ENCODE measurements at places on chromosomes 2 and 18.
A peak's percentile ranks its signal among the peaks of the same experiment; 100 is the strongest.

- DNase-seq, result no peak
These were observed 10.2 kb downstream of the ACKR3 start for GRCh38 chr2:236579746-236580315.

DNA sequence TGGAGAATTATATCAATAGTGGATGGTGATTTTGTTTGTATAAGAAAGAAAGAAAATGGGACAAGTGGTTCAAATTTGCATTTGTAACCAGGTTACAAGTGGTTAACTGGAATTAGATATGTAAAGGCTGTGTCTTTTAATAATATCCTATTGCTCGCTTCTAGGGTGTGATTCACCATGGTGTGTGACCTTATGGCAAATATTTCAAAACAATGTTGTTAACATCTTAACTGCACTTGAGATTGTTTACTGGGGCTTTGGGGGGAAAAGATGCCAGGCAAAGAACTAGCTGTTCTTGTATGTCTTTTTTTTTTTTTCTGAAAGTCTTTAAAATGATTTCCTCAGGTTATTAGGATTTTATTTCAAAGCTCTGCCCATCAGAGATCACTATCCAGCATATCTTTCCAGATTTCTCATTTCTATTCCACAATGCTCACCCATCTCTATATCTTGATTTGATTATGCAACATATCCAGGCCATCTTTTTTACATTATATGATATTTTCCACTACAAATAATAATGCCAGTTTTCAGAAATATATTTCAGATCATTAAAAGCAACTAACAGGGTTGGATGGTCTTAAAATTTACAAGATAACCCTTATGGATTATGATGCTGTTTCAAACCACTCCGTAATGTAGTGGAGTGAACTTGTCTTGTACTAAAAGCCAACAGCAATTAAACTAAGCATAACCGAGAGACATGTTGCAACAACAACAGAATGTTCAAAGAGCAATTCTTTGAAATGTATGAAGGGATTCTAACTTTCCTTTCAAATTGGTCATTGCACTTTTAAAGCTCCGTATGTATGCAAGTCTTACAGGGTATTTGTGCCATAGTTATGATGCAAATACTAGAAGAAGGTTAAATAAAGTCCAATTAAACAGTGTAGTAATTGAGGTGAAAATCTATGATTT lies 341.5 kb upstream of the ETAA1 start:
- DNase-seq, result no peak

DNA sequence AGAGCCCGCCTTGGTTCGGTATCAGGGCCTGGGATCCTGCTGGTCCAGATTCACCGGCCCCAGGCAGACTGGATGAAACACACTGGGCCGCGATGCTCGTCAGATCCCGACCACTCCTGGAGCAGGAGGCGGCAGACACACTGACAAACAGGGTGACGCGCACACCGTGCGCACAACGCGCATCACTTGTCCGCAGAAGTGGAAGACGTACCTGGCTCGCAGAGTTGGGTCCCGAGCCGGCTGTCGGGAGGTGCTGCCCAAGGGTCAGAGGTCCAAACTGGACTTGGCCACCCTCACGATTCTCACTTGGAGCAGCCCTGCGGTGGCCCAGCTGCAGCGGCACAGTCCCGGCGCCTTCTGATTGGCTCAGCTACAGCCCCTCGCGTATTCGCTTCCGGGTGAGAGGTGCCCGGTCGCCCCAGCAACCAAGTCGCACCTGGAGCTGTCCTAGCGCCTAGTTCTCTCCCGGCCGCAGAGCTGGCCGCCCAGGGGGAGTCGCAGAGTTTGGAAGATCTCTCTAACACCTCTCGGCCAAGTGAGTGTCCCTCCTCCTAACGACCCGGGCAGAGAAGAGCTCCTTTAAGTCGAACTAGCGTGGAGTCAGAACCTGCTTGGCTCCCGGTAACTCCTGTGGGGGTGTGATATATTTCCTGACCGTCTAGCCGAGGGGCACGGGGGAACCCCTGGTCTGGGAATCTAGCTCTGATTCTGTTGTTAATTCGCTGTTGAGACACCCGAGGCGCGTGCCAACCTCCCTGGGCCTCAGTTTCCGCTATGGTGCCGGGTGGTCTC lies at the start of the genes DHX57 and MORN2:
Gene DHX57, minus strand, starts transcription at position 359 of the 792 bp plus-strand sequence. CDS start 7,529 bp downstream, outside the sequence.
Gene MORN2, plus strand, starts transcription at position 401 of the 792 bp plus-strand sequence.
- peak; percentile 63 for DNase-seq

- DNase-seq, result no peak
These were observed 284.5 kb upstream of the EPAS1 start for GRCh38 chr2:46012618-46013240.

DNA sequence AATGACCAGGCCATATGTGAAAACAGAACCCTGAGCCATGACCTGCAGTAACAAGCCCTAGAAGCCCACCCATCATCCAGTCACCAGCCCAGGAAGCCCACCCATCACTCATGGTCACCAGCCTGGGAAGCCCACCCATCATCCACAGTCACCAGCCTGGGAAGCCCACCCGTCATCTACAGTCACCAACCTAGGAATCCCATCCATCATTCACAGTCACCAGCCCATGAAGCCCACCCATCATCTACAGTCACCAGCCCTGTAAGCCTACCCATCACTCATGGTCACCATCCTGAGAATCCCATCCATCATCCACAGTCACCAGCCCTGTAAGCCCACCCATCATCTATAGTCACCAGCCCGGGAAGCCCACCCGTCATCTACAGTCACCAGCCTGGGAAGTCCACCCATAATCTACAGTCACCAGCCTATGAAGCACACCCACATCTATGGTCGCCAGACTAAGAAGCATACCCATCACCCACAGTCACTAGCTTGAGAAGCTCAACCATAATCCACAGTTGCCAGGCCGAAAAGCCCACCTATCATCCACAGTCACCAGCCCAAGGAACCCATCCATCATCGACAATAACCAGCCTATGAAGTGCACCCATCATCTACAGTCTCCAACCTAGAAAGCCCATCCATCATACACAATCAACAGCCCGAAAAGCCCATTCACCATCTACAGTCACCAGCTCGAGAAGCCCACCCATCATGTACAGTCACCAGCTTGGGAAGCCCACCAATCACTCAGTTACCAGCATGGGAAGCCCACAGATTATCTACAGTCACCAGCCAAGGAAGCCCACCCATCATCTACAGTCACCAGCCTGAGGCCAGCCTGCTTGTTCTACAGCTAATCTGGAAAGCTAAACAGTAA lies 91.9 kb downstream of the TWIST2 start:
- no peak for DNase-seq

GRCh38 chr18:5979971-5980457 lies 84.7 kb upstream of the TMEM200C start:
- DNase-seq, result no peak

DNA sequence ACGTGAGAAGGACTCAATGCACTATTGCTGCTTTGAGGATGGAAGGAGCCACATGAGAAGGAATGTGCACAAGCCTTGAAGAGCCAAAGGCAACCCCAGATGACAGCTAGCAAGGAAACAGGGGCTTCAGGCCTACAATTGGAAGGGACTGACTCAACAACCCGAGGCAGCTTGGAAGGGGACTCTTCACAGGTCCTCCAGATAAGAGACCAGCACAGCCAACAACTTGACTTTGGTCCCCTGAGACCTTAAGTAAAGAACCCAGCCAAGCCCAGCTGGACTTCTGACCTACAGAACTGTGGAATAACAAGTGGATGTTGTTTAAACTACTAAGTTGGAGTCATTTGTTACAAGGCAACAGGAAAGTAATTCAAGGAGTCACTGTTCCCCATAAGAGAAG lies 277.2 kb downstream of the SUCLG1 start:
- DNase-seq, result no peak

GRCh38 chr18:27605107-27605834 lies 420.2 kb upstream of the CHST9 start:
- DNase-seq, result peak; percentile 19

DNA sequence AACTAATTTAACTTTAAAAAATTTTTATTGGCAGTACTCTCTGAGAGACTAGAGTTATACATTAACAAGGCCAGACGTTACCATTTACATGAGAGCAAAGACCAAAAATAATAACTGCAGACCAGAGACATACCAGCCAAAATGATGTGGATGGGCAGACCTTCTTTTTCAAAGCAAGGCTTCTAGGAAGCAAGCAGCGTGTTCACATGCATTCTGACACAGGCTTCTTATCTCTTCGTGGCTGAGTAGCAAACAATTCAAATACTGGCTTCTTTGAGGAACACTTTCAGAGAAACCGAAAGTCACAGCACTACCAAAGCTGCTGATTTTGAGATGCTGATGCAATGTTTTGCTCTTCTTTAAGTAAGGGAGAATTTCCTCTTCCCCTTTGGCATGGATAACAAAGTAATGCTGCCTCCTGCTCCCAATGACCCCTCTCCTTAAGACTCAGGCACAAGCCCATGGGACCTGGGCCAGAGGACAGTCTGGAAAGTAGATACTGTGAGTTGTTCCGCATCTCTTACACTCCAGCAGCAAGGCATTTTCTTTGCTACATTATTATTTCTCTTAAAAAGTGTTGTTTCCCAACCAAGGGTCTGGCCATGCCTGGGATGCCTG lies 181.9 kb downstream of the MREG start:
- DNase-seq, result no peak

DNA sequence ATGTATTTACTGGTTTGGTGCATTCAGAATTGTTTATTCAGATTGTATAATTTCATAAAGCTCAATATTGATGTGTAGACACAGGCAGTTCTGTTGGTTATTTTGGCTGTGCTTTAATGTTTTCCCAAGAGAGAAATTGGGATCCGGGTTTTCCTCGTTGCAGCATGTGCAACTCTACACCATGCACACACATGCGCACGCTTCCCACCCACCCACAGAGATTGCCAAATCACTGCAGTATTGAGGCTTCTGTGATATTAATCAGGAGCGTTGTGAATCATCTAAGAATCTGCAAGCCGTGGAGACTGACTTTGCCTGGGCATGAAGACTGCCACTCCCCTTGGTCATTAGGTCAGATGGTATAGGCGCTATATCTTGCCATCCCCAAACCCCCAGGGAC lies 571.5 kb downstream of the SLC4A3 start:
- no peak for DNase-seq

DNA sequence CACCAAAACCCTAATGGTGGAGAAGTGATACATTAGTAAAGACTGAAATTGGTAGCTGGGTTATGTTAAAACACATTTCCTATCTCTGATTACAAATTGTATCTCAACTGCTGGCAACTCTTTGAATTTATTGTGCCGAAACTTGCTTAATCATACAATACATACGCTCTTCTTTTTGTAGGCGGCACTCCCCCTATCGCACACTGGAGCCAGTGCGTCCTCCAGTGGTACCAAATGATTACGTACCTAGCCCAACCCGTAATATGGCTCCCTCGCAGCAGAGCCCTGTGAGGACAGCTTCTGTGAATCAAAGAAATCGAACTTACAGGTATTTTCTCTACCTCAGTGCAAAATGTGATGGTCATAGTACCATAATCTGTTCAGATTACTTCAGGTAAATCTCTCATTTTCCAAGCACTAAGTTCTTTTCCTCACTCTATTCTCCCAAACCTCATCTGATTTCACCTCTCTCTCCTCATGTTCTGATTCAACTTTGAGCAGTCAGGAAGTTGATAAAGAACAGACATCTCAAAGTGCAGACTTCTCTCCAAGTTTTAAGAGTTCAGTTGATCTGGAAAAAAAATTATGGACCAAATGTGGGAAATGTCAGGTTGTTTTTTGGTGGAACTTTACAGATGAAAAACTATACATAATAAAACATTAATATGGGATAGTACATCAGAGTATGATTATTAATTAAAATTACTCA lies 66.5 kb downstream of the ABI2 start:
- DNase-seq, result no peak

GRCh38 chr2:150639383-150639782 lies 151.9 kb upstream of the RND3 start:
- peak; percentile 64 for DNase-seq

DNA sequence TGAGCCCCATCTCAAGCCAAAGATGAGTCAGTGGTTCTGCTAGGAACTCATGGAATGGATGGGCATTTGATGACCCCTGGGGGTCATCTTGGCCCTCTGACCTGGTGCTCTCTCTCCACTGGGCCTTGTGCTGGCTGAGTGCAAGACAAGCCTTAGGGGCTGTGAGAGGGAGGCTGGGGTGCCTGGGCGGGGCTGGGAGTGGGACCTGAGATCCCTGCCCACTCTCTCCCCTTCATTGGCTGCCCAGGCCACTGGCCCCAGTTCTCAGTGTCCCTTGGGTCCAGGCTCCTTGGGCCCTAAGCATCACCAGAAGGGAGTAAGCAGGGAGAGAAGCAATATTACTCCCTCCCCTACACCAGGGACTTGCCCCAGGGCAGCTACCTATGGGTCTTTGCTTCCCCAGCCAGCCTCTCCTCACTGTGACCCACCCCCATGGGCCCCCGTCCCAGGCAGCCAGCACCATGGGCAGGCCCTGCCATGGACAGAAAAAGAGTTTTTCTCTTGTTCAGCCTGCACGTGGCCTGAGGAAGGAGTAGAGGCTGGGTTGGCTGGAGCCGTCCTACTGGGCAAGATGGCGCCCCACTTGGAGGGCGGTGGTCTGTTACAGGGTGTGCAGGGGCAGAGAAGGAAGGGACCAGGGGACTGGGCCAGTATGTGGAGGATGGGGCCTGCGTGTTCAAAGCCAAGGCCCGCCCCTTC lies 33.6 kb downstream of the ATOH8 start:
- no peak for DNase-seq

- no peak for DNase-seq
These were observed 123.8 kb downstream of the AFF3 start for GRCh38 chr2:100018341-100019193.

GRCh38 chr18:74914648-74915047 lies 294.3 kb downstream of the PTGR3 start:
- no peak for DNase-seq

GRCh38 chr2:85922199-85922598 lies 33.4 kb upstream of the ST3GAL5 start:
- no peak for DNase-seq

DNA sequence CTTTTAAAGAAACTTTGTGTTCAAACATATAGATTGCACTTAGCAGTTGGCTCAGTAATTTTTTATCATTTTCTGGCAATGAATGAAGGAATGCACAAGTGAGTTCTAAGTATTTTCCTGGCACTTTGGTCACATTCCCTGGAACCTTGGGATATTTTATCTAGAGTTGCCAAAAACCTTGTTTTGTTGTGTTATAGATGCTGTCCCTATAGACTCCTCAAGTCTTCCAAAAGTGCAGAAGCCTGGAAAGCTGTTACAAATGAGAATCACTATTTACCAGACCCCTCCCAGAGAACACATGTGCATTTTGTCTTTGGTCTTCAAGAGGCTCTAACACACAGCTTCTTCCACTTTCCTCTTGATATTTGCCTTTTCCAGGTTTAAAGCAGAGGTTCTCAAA lies 108.3 kb downstream of the RND3 start:
- no peak for DNase-seq

GRCh38 chr2:9205486-9205885 lies 1.1 kb upstream of the ASAP2 start:
- DNase-seq, result no peak

DNA sequence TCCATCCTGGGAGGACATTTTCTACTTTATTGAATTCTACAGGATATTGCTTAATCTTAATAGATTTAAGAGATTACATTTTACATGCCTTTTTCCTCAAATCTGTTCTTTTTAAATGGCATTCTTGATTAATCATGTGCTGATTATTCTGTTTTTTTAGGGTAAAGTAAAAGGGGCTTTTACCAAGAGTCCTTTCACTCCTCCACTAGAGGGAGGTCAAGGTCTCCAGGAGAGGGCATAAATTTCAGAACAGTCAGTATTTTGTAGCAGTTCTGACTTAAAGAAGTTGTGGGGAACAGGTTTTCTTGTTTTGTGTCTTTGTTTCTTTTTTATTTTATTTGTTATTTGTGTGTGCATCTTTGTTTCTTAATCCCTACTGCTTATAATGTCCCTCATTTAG lies 25.4 kb downstream of the WDR75 start:
- no peak for DNase-seq

GRCh38 chr2:167692936-167693335 lies 554.5 kb downstream of the STK39 start:
- DNase-seq, result peak; percentile 67
